Stimulated activated CD8-positive, alpha-beta memory T cell treated with anti-CD3 and anti-CD28 coated beads, Interleukin-12 subunit alpha, Interleukin-12 subunit beta, amount 100 ng/mL, for 1 hour (primary cell): ENCODE measurements at places on chromosomes 2 and 18.

DNA sequence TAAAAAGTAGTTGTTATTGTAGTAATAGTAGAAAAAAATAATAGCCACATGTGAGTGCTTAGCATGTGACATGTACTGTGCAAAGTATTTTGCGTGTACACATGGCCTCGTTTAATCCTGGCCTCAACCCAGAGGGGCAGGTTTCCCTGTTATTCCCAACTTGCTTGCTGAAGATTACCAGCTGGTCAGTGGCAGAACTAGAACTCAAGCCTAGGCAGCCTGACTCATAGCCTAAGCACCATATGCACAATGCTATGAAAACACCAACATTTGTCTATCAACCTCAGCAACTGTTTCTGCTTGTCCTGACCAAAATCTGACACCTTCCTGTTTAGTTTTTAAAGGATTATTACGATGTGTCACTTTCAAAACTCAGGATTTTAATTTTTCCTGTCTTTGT lies 234.9 kb upstream of the SMAD7 start:
- DNase-seq: no peak

GRCh38 chr2:120871881-120872620 lies 136.4 kb downstream of the GLI2 start:
- no peak for DNase-seq

GRCh38 chr2:240963868-240964703 lies 34.3 kb upstream of the SNED1 start:
- no peak for DNase-seq

GRCh38 chr2:157874997-157875640 lies 1.0 kb downstream of the ACVR1 start:
- DNase-seq: no peak

GRCh38 chr2:112001942-112002341 lies 53.1 kb upstream of the TMEM87B start:
- no peak for DNase-seq

GRCh38 chr18:48905513-48905912 lies 45.3 kb downstream of the SMAD7 start:
- DNase-seq: no peak

GRCh38 chr2:112772322-112772721 lies 7.9 kb upstream of the CKAP2L start:
- no peak for DNase-seq

GRCh38 chr2:16654833-16655444 lies 10.7 kb downstream of the CYRIA start:
- no peak for DNase-seq

DNA sequence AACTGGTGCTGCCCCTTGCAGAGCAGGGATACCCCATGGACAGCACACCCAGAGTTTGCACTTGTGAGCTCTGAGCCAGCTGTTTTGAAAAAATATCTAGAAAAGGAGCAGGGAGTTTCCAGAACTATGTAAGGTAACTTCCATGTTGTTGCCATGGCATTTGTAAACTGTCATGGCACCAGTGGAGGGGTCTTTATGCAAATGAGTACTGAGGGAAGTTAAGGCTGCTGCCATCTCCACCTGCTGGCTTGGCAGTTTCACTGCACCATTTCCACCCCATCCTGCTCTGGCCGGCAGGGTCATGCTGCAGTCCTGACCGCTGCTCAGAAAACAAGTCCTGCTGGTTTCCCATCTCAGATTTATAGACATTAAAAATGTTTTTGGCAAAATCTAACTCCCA lies 52.3 kb upstream of the SNTG2 start:
- DNase-seq: no peak

GRCh38 chr2:164456619-164457018 lies 164.7 kb downstream of the GRB14 start:
- DNase-seq: no peak

DNA sequence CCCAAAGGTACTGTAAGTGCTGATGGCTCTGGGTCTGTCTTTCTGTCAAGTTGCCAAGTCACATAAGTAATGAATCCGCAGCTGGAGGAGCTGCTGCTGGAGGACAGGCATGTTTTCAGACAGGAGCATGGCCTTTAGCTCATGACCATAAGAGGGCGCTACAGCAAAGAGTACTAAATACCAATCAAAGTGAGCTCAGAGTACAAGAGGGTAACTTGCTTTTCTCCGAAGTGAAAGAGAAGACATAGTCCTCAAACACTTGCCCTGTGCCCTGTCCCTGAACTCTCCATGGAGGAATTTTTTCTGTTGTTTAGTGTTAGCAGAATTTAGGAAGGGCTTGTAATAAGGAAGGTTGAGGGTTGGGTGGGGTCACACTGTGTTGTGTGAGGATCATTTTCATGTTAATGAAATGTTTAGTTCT lies 58.0 kb upstream of the EML6 start:
- DNase-seq: no peak

- DNase-seq: no peak
Measured at GRCh38 chr2:59538398-59538911, 1015.0 kb downstream of the BCL11A start.

DNA sequence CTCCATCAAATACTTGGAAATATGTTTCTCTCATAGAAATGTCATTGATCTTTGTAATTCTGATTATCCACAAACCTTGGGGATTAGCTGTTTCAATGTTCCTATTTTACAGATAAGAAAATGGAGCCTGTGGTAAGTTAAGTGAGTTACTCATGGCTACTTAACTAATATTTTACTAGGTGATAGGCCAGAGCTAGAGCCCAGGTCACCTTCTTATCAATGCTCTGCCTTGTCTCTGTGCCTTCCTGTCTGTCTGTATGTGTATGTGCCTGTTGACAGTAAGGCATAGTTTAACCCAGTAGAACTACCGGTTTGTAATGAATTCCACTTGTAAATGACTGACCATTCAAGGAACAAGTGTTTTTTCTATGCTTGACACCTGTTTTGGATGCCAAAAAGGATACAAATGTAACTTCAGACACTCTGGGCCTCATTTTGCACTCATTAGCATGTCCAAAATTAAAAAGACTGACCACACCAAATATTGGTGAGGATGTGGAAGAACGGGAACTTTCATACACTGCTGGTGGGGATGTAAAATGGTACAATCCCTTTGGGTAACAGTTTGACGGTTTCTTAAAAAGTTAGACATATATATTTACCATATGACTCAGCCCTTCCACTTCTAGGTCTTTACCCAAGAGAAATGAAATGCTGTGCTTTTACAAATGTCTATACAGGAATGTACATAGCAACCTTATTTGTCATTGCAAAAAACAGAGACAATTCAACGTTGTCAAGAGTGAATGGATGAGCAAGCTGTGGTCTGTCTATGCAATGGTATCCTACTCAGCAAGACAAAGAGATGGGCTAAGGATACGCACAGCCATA lies 19.6 kb upstream of the IL1A start:
- no peak for DNase-seq

DNA sequence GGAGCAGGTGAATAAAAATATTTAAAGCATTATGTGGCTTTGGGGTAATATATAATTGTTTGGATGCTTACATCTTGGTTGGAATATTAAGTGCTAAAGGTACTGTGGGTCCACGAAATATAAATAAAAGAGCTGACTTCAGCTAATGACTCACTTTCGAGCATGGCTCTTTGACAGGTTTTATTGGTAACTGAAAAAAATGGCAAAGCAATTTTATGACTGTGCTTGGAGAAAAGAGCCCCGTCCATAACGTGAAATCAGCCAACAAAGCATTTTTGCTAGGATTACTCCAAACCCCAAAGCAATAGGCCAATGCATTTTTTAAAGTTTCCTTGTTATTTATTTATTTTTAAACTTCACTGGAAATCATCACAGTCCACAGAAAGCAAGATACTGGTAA lies 397.2 kb upstream of the CDH19 start:
- DNase-seq: no peak

GRCh38 chr2:173043476-173043875 lies 32.2 kb upstream of the MAP3K20 start:
- DNase-seq: no peak

- no peak for DNase-seq
Measured at GRCh38 chr2:223122781-223123180, 70.8 kb downstream of the KCNE4 start.

DNA sequence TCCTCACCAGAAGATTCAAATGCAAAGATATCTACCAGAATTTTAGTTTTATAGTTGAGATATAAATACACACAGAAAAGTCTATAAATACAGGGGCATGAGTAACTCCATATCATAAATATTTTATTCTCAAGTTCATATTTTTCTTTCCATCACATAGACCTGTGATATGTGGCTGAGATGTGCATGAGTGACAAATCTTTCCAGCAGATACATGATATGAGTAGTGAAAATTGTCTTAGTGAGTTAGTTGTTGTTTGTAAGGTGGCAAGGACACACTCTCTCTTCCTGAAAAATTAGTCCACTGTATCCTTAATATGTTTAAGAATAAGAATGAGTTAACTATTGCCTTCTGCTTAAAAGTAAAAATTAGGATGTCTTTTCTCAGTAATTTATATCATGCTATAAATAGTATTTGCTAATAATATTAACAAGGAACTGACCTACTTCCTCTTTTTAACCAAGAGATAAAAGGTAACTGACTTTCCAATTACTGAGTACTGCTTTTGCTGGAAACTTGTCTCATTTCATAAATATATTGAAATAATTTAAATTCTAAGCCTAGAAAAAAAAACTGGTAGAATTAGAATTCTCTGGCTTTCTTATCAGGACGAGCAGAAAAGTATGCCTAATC lies 85.2 kb upstream of the SESTD1 start:
- no peak for DNase-seq

DNA sequence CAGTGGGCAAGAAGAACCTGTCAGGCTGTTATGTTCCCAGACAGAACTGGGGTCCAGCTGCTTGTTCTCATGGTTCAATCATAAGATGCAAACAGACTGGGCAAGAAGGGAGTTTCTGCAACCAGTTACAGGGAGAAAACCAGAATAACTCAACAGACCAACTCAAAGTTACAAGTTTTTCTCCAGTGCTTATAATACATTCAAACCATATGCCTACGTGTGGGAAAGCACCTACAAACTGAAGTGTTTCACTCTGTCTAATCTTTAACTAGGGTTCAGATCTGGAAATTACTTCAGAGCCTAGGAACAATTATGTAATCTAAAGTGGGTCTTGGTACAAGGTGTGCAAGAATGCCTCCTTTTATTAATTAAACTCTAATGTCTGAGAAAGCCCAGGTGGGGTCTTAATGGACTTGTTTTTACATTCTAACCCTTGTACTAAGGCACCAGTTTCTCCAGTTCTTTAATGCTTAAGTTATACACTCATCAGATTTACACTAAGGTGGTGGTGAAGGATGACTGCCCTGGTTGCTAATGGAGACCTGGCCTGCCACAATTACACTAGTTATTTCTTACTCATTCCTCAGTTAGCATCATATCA lies 951.9 kb downstream of the TSN start:
- DNase-seq: no peak
